ENCODE measurements at places on chromosomes 4 and X. TPM values are rescaled to one million over a fixed set of nuclear protein-coding genes. Genes with fewer than 3 reads are reported as not detected.

DNA sequence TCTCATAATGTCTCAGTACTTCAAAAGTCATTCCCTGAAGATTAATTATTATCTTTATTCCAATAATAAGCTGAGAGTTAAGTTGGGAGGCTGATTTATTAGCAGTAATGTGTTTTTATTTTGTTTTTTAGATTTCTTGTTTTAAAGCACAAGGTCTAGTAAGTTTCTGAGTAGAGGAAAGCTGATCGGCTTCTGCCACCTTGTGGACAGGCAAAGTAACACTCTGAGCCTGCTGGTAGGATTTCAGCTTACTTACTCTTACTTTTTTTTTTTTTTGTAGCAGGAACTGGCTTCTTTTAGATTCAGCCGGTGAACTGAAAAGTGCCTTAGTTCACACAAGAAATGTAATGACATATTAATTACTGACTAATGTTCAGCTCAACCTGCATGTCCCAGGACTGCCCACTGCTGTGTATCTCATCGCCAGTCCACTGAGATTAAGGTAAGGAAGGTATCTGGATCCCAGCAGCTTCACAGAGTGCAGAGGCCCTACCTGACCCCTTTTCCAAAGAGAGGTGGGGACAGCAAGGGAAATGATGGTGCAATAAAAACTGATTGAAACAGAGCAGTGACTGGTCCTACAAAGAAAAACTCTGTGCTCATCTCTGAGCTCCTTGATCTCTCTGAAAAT lies 126.5 kb downstream of the ADGRA3 start:
- H3K4me3 ChIP-seq: no peak overlapping the region
- no peaks in the 10 kb centered on the region for H3K36me3 ChIP-seq
- H3K27me3 ChIP-seq: no peaks in the 10 kb centered on the region

DNA sequence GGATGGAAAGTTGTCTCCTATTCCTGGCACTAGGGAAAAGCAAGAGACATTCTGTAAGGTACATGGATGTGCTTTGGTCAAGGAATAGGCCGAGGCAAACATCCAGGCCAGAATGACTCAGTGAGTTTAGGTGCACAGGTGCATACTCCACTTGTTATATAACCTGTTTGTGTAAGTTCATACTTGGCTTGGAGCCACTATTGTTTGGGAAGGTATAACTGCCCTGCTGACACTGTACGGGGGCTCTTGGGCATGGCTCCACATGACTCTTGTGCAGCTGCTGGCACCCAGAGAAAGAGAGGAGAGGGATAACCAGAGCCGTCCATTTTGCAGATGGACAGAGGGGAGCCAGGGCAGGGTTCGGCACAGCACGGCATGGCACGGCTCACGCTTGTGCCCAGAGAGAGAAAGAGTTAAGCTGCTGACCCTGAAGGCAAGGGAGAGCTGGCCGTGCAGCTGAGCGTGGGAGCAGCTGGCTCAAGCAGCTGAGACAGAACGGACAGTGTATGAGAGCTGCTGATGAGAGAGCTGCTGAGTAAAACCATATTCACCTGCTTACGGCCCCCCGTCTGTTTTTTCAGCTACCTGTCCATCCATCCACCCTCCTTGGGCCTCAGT lies 98.0 kb downstream of the SLC2A9 start:
- no peaks in the 10 kb centered on the region for H3K27me3 ChIP-seq
- no peaks in the 10 kb centered on the region for H3K36me3 ChIP-seq
- H3K4me1 ChIP-seq: no peaks in the 10 kb centered on the region
- H3K4me3 ChIP-seq: no peak overlapping the region
- DNase-seq: no peak
- H3K27ac ChIP-seq: no peak overlapping the region

GRCh38 chrX:25383196-25383595 lies 367.4 kb upstream of the ARX start:
- no peak overlapping the region for H3K4me3 ChIP-seq
- no peaks in the 10 kb centered on the region for H3K4me1 ChIP-seq
- H3K27ac ChIP-seq: no peak overlapping the region
- DNase-seq: no peak
- no peaks in the 10 kb centered on the region for H3K27me3 ChIP-seq

- no peaks in the 10 kb centered on the region for H3K4me1 ChIP-seq
- H3K27me3 ChIP-seq: no peaks in the 10 kb centered on the region
- no peak overlapping the region for H3K27ac ChIP-seq
- no peaks in the 10 kb centered on the region for H3K36me3 ChIP-seq
- no peak for DNase-seq
Measured at GRCh38 chr4:83369831-83370639, 35.4 kb upstream of the HPSE start.

DNA sequence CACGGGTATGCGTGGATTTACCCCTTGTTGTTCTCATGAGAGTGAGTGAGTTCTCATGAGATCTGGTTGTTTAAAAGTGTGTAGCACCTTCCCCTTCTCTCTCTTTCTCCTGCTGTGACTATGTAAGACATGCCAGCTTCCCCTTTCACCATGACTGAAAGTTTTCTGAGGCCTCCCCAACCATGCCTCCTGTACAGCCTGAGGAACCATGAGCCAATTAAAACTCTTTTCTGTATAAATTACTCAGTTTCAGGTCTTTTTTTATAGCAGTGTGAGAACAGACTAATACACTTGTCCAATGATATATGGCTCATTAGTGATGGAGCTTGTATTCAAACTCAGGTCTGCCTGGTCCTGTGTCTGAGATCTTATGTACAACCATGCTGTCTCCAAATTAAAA lies 28.5 kb upstream of the RTL3 start:
- H3K36me3 ChIP-seq: no peaks in the 10 kb centered on the region
- H3K27me3 ChIP-seq: no peaks in the 10 kb centered on the region
- DNase-seq: no peak
- no peak overlapping the region for H3K4me3 ChIP-seq
- H3K4me1 ChIP-seq: no peaks in the 10 kb centered on the region

DNA sequence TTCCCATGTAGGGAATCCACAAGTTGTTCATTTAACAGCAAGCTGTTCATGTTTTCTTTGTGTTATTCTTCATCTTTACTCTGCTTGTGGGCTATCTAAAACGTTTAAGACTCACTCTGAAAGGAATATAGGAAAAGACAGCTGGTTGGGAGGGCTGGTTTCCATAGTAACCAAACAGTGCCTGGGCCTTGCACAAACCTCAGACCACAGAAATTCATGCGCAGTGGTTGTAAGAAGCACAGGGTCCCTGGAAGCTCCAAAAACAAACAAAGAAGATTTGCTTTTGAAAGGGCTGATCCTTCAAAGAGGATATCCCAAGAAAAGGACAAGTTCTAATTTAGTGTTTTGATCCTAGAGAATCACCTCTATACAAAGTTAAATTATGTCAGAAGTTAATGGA lies 7.8 kb downstream of the SERTM2 start:
- H3K36me3 ChIP-seq: no peaks in the 10 kb centered on the region
- H3K27ac ChIP-seq: no peak overlapping the region
- DNase-seq: no peak
- no peak overlapping the region for H3K4me3 ChIP-seq
- H3K27me3 ChIP-seq: no peaks in the 10 kb centered on the region
- H3K4me1 ChIP-seq: no peaks in the 10 kb centered on the region

DNA sequence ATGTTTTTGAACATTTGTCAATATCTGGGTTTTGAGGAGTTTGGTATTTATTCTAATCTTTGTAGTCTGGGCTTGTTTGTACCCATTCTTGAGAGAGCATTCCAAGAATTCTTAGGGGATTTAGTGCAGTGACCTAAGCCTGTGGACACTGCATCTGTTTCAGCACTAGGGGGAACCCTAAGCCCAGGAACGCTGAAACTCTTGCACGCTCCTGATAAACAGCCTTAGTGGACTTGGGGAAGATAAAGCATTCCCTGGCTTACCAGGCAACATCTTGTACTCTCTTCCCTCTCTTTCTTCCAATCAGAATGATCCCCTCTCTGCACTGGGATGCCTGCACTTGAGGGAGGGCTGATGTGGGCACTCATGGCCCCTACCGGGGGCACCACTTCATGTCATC lies 654.9 kb upstream of the HTR2C start:
- no peaks in the 10 kb centered on the region for H3K27me3 ChIP-seq
- no peaks in the 10 kb centered on the region for H3K36me3 ChIP-seq
- H3K4me1 ChIP-seq: no peaks in the 10 kb centered on the region

DNA sequence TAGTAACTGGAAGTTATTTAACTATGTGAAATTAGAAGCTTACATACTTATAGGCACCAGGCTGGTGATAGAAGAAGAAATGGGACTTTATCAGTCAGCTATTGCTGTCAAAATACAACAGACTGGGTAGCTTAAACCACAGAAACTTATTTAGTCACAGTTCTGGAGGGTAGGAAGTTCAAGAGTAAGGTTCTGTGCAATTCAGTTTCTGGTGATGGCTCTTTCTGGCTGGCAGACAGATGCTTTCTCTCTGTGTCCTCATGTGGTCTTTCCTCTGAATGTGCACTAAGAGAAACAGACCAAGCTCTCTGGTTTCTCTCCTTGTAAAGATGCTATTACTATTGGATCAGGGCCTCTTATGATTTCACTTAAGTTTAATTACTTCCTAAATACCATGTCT lies 92.1 kb upstream of the ANKRD50 start:
- no peak overlapping the region for H3K4me3 ChIP-seq
- no peak for DNase-seq
- no peak overlapping the region for H3K27ac ChIP-seq
- no peaks in the 10 kb centered on the region for H3K4me1 ChIP-seq
- H3K36me3 ChIP-seq: no peaks in the 10 kb centered on the region

- no peaks in the 10 kb centered on the region for H3K27me3 ChIP-seq
- no peak overlapping the region for H3K27ac ChIP-seq
Measured at GRCh38 chr4:176758731-176759130, 34.0 kb downstream of the VEGFC start.

DNA sequence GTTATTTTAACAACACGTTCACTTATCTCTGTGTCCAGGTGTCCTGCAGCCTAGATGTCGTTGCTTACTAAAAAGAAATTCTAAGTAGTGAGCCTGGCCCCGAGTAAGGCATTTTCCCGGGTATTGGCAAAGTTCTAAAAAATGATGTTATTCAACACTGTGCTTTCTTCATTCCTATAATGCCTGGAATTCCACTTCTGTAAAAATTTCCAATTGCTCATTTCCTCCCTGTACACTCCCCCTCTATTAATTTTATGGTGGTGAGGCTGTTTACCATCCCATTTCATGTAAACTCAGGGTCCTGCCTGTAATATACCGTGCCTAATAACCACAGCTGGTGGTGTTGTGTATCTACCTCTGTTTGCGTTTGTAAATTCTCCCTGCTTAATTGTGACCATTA lies 14.2 kb downstream of the BST1 start:
- no peaks in the 10 kb centered on the region for H3K27me3 ChIP-seq
- no peaks in the 10 kb centered on the region for H3K4me1 ChIP-seq
- no peak overlapping the region for H3K27ac ChIP-seq
- no peak for DNase-seq
- no peaks in the 10 kb centered on the region for H3K36me3 ChIP-seq

DNA sequence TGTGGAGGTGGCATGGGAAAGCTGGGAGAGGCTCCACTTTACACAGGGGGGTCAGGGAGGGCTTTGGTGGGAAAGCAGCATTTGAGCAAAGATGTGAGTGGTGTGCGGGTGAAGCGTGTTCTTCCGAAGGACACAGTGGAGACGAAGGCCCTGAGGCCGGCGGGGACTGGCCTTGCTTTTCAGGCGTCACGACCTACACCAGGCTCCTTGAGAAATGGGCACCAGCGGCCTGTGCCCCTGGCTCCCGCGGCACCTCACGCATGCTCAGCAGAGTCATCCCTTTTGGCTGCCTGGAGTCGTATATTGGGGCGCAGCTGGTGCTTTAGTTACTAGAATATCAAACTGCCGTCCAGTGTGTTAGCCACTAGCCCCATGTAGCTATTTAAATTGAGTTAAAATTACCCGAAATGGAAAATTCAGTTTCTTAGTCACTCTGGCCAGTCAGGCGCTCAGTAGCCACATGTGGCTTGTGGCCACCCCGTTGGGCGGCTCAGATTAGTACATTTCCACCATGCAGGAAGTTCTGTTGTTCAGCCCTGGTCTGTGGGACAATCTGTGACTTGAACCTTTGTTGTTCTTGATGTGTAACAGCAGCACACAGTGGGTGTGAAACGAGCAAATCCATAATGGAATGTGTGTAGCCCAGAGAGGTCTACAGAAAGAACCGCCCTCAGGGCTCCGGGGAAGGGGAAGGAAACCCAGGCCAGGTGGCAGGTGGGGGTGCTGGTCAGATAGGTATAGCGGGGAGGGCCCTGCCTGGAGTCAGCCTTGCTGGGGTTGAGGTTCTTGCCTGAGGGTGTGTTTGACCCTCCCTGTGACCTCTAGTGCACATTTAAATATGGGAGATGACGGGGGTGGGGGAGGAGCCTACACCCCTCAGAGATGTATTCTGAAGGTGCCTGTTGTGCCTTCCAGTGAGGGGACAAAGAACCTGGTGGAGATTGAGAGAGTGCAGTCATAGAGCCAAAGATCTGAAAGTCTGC lies 30.4 kb downstream of the TBC1D14 start:
- no peak for DNase-seq
- H3K36me3 ChIP-seq: no peaks in the 10 kb centered on the region
- no peak overlapping the region for H3K27ac ChIP-seq
- no peaks in the 10 kb centered on the region for H3K27me3 ChIP-seq
- no peak overlapping the region for H3K4me3 ChIP-seq

- DNase-seq: no peak
- peaks cover 19% of the 10 kb centered on the region for H3K4me1 ChIP-seq
- no peak overlapping the region for H3K4me3 ChIP-seq
- no peak overlapping the region for H3K27ac ChIP-seq
Measured at GRCh38 chr4:2810388-2810787, 17.5 kb downstream of the SH3BP2 start.

- DNase-seq: no peak
- no peak overlapping the region for H3K27ac ChIP-seq
- no peaks in the 10 kb centered on the region for H3K27me3 ChIP-seq
- H3K36me3 ChIP-seq: no peaks in the 10 kb centered on the region
- no peak overlapping the region for H3K4me3 ChIP-seq
- no peaks in the 10 kb centered on the region for H3K4me1 ChIP-seq
Measured at GRCh38 chr4:52987392-52988056, 125.4 kb downstream of the RASL11B start.

DNA sequence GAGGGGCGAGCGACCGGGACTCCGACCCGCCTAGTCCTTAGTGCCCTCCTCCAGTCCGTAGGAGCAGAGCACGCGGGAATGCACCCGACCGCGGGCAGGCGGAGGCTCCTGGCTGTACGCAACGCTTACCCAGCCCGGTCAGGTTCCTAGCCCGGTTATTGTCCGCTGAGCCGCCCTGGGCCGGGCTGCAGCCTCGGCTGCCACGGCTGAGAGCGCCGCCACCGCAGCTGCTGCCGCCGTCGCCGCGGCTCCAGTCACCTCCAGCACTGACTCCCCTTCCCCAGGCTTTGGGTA lies at the start of gene AMER1:
Gene AMER1, minus strand, starts transcription at position 268 of the 294 bp plus-strand sequence. CDS start 12,422 bp downstream, outside the sequence.
- no peaks in the 10 kb centered on the region for H3K27me3 ChIP-seq
- no peaks in the 10 kb centered on the region for H3K36me3 ChIP-seq

C4orf51 gene
- total RNA-seq: not detected

ARR3 gene
- not detected for total RNA-seq

NXF2B gene
- total RNA-seq: not detected

RFC1 gene
- 28.2 TPM for total RNA-seq

YIPF7 gene
- total RNA-seq: not detected

LAMTOR3 gene
- 45.6 TPM for total RNA-seq

USP17L12 gene
- not detected for total RNA-seq

C4orf54 gene
- total RNA-seq: not detected

BMP3 gene
- total RNA-seq: 33.4 TPM

FRMD7 gene
- total RNA-seq: not detected

IL21 gene
- not detected for total RNA-seq

All from colonic mucosa (tissue), 4 donors.